ENCODE measurements at places on chromosomes 13 and 19.

DNA sequence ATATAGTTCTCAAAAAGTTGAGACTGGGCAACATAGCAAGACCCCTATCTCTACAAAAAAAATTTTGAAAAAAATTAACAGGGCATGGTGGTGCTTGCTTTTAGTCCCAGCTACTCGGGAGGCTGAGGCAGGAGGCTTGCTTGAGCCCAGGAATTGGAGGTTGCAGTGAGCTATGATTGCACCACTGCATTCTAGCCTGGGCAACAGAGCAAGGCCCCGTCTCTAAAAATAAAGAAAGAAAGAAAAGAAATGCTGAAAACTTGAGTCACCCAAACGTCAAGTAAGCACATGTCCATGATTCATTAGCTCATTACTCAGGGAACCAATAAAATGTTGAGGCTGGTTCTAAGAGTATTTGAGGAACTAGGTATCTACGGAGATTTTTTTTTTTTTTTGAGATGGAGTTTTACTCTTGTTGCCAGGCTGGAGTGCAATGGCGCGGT, 33.9 kb upstream of the SEMA6B start:
- peak; percentile 98 for DNase-seq

- no peak for DNase-seq
Observed at GRCh38 chr13:77358001-77358400, 31.1 kb upstream of the MYCBP2 start.

- no peak for DNase-seq
Observed at GRCh38 chr19:1151917-1152587, 22.0 kb downstream of the SBNO2 start.

DNA sequence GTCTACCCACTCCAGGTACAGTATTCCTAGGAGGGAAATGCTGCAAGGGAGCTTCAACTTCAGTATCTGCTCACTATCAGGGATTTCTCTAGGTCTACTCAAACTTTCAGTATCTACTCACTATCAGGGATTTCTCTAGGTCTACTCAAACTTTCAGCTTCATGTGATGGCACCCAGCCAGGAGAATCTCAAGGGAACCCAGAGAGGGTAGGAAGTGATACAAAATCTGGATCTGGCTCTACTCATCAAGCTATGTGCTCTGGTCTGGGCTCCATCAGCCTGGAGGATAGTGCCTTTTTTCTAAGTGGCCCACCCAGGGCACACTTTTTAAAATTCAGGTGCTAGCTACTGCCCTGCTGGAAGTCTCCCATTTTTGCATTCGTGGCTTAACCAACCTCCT, 52.3 kb upstream of the FNDC3A start:
- no peak for DNase-seq

DNA sequence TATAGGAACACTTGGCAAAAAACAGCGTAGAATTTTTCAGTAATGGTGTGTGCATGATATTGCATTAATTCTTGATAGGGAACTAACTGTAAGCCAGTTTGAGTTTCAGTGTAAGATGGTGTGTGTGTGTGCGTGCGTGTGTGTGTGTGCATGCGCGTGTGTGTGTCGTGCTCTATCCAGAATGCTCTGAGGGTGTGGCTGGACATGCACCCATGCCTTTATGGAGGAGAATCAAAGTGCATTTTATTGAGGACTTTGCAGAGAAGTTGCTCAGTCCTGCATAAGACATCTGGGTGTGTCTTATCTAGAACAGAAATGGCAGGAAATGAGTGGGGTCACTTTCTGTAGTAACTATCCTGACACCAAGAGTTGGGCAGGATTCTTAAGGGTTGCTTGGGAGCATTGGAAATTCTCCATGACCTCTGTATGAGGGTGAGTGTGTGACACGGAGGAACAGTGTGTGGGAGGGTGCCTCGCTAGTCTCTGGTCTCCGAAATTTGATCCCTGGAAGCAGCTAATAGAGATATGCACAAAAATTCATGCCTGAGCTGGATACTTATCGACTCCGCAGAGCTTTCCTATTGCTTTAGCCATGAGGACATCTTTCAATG, 252.2 kb downstream of the TSHZ3 start:
- DNase-seq, result peak; percentile 58

DNA sequence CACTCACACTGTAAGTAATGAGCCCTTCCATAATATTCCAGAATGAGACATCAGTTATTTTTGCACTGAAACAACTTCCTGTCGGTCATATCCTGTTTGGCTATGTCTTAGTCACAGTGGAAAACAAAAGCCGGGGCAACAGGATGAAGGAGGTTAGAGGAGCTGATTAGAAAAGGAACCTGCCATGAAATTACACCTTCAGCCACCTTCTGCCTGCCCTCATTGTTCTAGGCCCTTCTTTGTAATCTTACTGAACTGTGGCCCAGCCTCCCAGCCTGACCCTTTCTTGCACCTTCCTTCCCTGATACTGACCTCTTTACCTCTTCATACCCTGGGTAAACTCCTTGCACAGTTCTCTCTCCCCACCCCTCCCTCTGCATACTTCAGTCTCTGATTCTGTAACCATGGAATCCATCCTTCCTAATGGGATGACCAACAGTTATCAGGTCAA, 67.3 kb downstream of the DOCK9 start:
- no peak for DNase-seq

- no peak for DNase-seq
Observed at GRCh38 chr19:55870736-55871135, 34.4 kb downstream of the NLRP4 start.

GRCh38 chr19:8615024-8615423, 4.5 kb upstream of the ADAMTS10 start:
- DNase-seq, result no peak
